Left ventricle myocardium superior (tissue), 1 donor: ENCODE measurements at places on chromosomes 7 and 10. TPM values are rescaled to one million over a fixed set of nuclear protein-coding genes. Genes with fewer than 3 reads are reported as not detected.

PRKCQ gene
- 0.12 TPM for total RNA-seq

DNA sequence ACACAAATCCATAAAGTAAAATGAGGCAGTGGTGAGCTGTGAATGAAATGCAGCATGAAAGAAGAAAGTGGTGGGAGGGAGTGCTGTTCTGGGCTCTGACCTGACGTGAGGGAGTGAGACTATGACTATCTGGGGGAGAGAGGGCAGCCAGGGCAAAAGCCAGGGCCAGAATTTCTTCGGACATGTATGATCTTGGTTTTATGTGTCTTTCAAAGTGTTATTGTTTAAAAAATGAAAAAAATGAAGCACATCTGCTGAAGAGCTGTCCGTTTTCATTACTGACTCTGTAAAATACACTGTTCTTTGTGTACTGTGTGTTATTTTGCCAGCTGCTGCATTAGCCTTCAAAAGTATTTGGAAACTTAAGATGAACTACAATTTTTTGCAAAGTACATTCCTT, 70.2 kb upstream of the KLF14 start:
- no peak for DNase-seq

DNA sequence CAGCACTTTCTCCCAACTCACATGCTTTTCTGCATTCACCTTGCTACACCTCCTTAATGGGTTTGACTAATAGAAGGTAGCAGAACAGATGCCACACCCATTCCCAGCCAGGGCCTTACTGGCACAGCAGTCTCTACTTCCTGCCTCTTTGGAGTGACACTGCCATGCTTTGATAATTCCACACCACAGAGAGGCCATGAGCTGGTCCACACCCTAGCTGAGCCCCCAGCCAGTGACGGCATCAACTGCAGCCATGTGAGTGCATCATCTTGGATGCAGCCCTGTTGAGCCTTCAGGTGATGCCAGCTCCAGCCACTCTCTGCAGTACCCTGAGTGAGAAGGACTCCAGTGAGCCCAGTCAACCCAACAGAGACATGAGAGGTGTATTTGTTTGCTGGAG, 27.5 kb upstream of the EZH2 start:
- DNase-seq: no peak

DNA sequence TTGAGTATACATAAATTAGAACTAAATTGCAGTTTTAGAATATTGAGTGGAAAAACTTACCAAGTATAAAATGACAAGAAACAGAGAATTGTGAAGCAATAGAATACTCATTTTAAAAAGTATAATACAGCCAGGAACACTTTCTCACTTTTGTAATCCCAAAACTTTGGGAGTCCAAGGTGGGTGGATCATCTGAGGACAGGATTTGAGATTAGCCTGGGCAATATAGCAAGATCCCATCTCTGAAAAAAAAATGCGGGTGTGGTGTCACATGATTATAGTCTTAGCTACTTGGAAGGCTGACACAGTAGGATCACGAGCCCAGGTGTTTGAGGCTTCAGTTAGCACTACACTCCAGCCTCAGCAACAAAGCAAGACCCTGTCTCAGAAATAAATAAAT, 440.9 kb upstream of the POT1 start:
- no peak for DNase-seq

GGCT gene
- total RNA-seq: 18.2 TPM

- no peak for DNase-seq
Observed at GRCh38 chr7:126843336-126843735, 409.4 kb downstream of the GRM8 start.
